ENCODE measurements at places on chromosomes 16 and 17.

DNA sequence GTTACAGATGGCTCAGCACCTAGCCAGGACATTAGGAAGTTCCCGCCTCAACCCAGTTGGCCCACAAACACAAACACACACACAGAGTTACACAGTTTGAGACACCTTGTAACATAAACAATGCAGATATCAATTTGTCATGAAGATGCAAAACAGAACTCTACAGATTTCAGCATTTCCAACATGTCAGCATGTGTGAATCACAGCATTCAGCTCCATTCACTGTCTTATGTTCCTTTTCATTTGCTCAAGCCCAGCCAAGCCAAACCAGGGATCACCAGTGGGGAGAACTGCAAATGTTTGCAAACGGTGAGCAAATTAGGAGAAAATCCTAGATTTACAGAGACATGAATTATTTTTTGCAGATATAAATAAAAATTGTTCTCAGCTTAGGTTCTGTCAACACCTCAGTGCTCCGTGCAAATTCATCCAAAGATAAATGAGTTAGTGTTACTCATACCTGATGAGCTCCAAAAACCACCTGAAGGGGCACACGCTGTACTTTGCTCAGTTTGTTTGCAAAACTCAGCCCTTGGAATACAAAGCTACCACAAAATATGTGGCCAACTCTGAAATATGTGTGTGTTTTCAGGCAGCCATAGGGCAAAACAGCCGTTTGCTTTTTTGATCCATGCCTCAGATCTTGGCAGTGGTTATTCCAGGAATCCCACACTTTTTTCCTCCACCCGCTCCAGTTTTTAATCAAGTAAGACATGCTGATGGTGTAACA lies 16.3 kb upstream of the COX10 start:
- no peak for DNase-seq

DNA sequence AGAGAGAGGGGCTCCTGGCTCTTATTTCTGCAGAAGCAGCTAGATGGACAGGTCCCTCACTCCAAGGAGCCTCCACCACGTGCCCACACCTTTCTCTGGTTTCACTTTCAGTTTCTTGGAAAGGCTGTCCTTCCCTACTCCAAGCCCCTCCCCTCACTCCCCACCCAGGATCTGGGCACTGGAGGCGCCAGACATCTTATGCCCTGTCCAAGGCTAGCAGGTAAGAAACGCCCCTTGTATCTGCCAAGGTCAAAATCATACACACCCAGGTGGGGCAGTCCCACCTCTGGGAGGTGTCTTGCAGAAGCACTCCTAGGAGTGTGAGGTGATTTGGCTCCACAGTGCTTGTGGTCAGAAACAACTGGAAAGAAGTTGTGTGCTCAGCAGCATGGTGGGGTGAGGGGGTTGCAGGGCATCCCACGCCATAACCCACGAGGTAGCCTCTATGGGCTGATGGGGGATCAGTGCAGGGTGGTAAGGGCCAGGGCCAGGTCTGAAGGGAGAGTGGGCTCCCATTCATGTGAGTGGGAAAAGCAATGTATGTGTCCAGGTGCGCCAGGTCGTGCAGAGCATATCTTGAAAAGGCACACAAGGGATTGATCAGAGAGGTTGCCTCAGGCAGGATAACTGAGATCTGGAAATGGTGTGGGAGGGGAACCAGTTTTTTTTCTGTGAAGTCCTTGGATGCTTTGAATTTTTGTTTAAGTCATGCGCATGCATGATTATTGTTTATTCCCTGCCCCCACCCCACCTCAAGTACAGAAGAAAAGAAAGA lies 31.8 kb upstream of the PRM1 start:
- DNase-seq, result no peak

- DNase-seq, result no peak
Measured at GRCh38 chr16:48831076-48831722, 221.2 kb upstream of the N4BP1 start.

GRCh38 chr17:7589891-7590691 lies at the start of gene SOX15:
Gene SOX15, minus strand, starts transcription at chr17:7590094. Its CDS starts 418 bp downstream, at chr17:7589676.
- no peak for DNase-seq

DNA sequence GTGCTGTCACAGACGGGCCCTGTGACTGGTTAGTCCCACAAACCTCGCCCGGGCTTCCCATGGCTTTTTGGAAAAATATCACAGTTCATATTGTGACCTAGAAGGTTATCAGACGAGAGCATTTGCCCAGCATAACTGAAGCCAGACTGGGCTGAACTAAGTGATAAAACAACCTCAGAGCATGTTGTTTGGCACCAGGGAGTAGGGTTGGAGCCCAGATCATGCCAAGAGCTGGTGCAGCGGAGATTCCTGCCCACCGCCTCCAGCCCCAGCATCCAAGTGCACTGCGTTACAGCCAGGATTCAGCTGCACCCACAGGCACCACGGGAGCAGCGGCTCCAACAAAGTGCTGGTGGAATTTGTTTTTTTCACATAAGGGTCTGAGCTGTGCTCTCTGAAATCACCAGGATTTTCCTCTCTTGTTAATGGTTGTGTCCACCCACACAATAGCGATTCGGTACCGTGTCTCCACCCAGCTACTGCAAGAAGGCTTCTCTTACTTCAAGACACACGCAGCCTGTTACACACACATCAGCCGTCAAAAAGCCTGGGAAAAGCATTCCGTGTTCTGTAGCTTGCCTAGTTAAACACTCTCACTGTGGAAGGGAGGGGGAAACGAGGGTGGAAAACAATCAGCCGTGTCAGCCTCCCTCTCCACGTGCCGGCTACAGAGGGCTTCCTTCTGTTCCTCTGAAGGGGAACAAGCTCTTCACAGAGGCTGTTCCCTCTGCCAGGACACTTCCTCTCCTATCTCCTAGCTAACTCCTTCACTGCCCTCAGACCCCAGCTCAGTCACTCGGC lies 273.8 kb downstream of the C16orf95 start:
- DNase-seq, result no peak

DNA sequence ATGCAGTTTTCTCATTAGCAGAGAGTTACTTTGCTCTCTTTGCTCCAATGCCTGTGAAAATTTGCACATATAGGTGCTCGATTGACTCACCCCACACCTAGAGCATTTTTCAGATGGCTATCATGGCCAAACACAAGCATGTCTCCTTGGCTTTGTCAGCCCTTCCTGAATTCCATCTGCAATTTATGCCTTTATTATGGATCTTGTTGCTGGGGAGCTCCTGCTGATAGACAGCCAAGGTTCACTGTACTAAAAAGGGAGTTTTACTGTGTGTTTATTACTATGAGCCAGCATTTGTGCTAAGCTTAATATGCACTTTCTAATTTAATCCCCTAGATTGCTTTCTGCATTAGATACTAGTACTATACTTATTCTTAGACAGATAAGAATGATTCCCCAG lies 93.3 kb downstream of the TOX3 start:
- DNase-seq, result no peak

GRCh38 chr16:78663690-78664089 lies 564.2 kb downstream of the WWOX start:
- DNase-seq, result no peak

- no peak for DNase-seq
Measured at GRCh38 chr17:40022961-40023541, 7.8 kb downstream of the CSF3 start.

DNA sequence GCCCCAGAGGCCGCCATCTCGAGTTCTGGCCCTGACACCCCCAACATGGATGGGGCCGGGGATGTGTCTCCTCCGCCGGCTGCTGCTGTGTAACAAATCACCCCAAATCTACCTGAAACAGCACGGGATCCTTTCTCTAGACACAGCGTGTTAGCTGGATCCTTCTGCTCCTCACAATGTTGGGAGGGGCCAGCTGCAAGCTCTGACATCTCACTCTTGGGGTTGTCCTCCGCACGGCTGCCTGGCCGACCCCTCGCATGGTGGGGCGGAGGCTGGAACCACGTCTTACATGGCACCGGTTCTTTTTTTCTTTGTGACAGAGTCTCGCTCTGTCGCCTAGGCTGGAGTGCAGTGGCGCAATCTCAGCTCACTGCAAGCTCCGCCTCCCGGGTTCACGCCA lies 11.6 kb upstream of the DEF8 start:
- DNase-seq, result no peak

DNA sequence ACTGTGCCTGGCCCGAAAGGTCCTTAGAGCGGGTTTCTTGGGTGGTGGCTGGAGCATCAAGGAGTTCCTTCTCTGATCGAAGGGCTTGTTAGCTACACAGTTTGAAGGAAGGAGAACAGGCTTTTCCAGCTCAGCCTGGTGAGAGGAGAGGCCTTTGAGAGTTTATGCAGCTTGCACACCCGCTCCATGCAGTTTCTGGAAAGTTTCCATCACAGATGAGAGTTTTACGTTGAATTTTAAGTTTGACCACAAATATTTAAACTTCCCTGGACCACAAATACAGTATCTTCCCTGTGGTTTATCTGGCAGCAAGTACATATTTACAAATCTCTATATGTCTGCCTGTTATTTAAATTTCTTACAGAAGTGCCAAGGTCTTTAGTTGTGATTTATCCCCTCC lies 56.8 kb downstream of the HIC1 start:
- DNase-seq, result no peak

GRCh38 chr17:82103553-82104451 lies 5.8 kb upstream of the FASN start:
- no peak for DNase-seq

DNA sequence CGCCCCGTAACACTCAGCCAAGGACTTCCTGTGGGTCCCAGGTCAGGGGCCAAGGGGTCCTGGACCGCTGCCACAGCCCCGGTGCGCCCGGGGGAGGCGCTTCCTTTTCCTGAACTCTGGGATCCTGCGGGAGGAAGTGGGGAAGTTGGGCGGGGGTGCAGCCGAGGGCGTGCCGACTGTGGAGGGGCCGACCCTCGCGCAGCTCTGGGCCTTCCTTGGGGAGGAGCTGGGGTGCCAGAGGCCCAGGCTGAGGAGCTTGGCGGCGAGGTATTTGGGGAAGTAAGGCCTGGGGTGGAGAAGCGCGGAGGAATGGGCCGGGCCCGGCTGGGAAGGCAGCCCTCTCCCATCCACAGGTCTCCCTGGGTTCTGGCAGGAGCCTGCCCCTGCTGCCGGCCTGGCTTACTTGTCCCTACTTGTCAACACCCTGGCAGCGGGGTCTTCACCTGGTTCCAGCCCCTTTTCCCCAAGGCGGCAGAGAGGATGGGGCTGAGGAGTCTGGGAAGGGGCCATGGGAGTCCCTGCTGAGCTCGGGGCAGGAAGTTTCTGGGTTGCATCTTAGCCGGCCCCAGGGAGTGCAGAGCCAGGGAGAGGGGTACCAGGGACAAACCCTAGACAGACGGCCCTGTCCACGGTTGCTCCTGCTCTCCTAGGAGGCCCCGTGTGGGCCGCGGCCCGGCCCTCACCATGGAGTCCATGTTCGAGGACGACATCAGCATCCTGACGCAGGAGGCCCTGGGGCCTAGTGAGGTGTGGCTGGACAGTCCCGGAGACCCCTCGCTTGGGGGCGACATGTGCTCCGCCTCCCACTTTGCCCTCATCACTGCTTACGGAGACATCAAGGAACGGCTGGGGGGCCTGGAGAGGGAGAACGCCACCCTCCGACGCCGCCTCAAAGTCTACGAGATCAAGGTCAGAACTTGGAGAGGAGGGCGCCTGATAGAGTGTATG lies 1.7 kb downstream of the TBKBP1 start:
- DNase-seq, result no peak

DNA sequence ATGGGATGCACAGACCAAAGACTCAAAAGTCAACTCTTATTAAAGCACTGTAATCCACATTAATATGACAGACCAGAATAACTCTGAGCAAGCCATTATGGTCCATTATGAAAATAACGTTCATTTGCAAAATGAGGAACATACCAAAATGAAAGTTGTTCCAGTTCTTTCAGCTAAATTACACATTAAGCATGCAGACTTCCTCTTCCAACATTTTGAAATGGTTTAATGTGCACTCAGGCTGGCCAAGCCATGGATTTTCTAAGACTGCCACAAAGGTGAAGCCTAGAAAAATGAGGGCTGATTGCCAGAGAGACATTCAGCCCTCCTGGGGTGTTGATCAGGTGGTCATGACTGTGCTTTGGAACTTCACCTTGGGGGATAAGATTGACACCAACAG lies 56.7 kb upstream of the NOG start:
- no peak for DNase-seq

GRCh38 chr16:86297391-86297790 lies 212.9 kb upstream of the FOXF1 start:
- no peak for DNase-seq

GRCh38 chr16:60771138-60771537 lies 1265.1 kb downstream of the CDH8 start:
- DNase-seq, result no peak

All from GM06990 (cell line).